ENCODE measurements at places on chromosomes 1 and 21.

DNA sequence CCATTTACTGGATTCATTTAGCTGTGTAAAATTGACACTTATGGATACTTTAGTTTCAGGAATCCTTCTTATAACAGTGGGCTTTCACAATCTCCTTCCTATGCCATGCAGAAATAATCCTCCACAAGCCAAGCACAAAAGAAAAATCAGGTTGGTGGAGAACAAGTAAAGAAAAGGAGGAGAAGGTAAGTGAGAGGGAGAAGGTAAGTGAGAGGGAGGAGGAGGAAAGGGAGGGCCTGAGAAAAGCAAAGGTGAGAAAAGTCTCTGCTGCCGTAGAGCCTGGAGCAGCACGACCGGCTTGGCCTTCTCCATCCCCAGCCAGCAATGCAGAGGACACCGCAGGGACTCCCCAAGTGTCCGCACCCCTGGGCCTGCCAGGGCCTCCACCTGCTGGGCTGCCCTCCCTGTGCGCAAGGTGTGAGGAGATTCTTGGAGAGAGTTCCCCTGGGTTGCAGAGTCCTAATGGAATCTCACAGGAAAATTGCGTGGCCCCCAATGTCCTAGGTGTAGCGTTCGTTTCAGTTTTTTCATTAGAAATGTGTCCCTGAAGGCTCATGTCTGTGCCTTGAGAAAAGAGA, 39.0 kb downstream of the PRMT2 start:
- DNase-seq = no peak

GRCh38 chr1:216815260-216816131, 92.3 kb upstream of the ESRRG start:
- DNase-seq = no peak

DNA sequence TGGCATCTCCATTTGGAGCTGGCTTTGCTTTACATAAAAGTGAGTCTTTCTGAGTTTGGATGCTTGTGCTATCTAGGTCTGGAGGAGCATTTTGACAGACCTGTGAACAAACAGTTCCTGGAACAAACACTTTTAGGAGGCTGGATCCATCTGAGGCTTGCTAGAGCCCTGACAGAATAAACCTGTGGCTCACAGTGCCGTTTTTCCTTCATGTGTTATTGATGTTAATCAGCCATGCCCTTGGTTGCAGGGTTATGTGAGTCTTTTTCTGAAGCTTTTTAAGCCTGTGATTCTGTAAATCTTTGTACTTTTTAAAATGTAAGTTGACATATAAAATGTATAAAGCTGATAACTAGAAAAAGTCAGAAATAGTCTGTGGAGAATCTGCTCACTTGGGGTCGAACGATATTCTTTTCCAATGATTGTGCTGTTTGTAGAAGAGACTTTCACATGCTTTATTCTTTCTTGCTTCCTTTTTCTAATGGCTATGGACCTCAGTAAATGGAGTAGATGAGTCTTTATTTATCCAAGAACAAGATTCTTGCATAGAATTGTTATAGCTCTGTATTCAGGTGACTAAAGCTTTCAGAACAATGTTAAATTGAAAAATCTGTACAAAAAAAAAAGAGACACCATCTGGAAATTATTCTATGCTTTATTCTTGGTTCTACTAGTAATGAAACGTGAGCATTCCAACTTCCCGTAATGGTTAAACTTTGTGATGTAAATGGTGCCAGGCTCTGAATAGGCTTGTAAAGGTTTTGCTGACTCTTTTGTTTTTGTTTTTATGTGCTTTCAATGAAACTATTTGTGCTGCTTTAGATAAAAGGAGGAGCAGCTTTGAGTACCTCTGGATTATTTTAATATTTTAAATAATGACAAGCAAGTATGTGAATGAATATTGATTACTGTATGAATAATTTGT, 53.7 kb downstream of the CACHD1 start:
- DNase-seq = no peak

GRCh38 chr21:43203591-43203990, 34.8 kb downstream of the CRYAA start:
- no peak for DNase-seq

Measured in bone marrow (tissue), 2 donors.